ENCODE measurements at places on chromosomes 7 and 10.

- no peak for DNase-seq
Observed at GRCh38 chr7:11539853-11540252, 292.1 kb downstream of the THSD7A start.

GRCh38 chr10:86734207-86734988 is 22.0 kb upstream of the BMPR1A start:
- DNase-seq: no peak

DNA sequence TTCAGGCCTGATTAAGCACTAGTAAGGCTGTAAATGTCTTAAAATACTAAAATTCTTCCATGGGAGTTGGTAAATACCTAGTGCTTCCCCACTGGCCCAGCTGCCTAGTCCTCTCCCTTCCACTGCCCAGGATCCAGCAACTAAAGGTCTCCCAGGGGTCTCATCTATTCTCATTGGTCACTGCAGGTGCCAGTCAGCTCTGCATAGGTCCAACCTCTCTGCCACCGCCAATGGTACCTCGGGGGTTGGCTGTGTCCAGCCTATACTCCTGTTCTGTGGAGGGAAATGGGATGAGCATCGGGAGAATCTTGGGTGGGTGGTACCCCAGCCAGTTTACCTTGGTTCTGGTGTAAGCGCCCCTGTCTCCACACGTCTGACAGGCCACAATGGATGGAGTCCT is 6.1 kb upstream of the CREB5 start:
- no peak for DNase-seq

- DNase-seq: no peak
Observed at GRCh38 chr7:99876491-99876890, 342 bp downstream of the OR2AE1 start.

DNA sequence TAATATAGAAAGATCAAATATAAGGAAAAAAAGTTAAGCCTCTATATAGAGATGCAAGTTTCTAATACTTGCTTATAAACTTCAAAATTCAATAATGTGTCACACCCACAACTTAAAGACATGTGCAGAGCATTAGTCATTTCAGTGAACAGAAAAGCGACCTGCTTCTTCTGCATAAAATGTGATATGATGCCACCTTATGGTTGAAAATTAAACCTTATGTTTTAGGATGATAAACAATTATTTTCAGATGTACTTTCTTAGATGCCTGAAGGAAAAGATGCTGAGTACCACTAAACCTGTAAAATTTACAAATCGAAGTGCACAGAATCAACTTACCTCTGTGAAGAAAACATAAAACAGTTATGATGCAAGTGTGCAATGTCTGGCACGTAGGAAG is 96.0 kb downstream of the MTERF1 start:
- DNase-seq: peak; percentile 36

GRCh38 chr7:131131746-131132431 is 195.8 kb upstream of the MKLN1 start:
- DNase-seq: no peak

All from NCI-H460 (cell line).